Caki2 (cell line): ENCODE measurements at places on chromosomes 12 and 14. TPM values are rescaled to one million over a fixed set of nuclear protein-coding genes. Genes with fewer than 3 reads are reported as not detected.

MAP1LC3B2 gene
- 2.7 TPM in 1 of 2 replicates, not detected in the other for total RNA-seq

SELPLG gene
- not detected in 2 replicates for total RNA-seq

KRT81 gene
- total RNA-seq, result 3.3 TPM in 1 of 2 replicates, not detected in the other

NEUROD4 gene
- not detected in 2 replicates for total RNA-seq

OTOGL gene
- not detected in 2 replicates for total RNA-seq

PA2G4 gene
- total RNA-seq, result 415 and 417 TPM in 2 replicates

COA8 gene
- total RNA-seq, result 42.8 and 55.6 TPM in 2 replicates

IL22 gene
- not detected in 2 replicates for total RNA-seq

EXOC3L4 gene
- 0.98 TPM in 1 of 2 replicates, not detected in the other for total RNA-seq

SMCO2 gene
- 0.78 TPM in 1 of 2 replicates, not detected in the other for total RNA-seq

SSPN gene
- total RNA-seq, result 3.9 and 34.1 TPM in 2 replicates

MOAP1 gene
- 18.5 and 22.6 TPM in 2 replicates for total RNA-seq

TESPA1 gene
- not detected in 2 replicates for total RNA-seq

SLC8A3 gene
- 0.91 TPM in 1 of 2 replicates, not detected in the other for total RNA-seq

KRT72 gene
- total RNA-seq, result not detected in 2 replicates

FAIM2 gene
- not detected in 2 replicates for total RNA-seq

INSM2 gene
- not detected in 2 replicates for total RNA-seq

NPAS3 gene
- total RNA-seq, result 8.1 TPM in 1 of 2 replicates, not detected in the other

OVCH1 gene
- not detected in 2 replicates for total RNA-seq

CMA1 gene
- not detected in 2 replicates for total RNA-seq

OR4M1 gene
- not detected in 2 replicates for total RNA-seq

AMHR2 gene
- not detected in 2 replicates for total RNA-seq

SMIM41 gene
- not detected in 2 replicates for total RNA-seq

CLBA1 gene
- total RNA-seq, result 4.2 and 9.7 TPM in 2 replicates
